ENCODE measurements at places on chromosomes 3 and 15. TPM values are rescaled to one million over a fixed set of nuclear protein-coding genes. Genes with fewer than 3 reads are reported as not detected.

SMCO1 gene
- 10.3 TPM for total RNA-seq

RABL3 gene
- total RNA-seq = 22.5 TPM

GOLGA6A gene
- not detected for total RNA-seq

STXBP5L gene
- total RNA-seq = not detected

RETNLB gene
- not detected for total RNA-seq

ALS2CL gene
- 5.0 TPM for total RNA-seq

KBTBD13 gene
- 1.8 TPM for total RNA-seq

MCF2L2 gene
- 0.79 TPM for total RNA-seq

ACOX2 gene
- 18.1 TPM for total RNA-seq

TTC23 gene
- total RNA-seq = 8.9 TPM

SLCO3A1 gene
- total RNA-seq = 9.4 TPM

GRM7 gene
- not detected for total RNA-seq

SLC15A2 gene
- total RNA-seq = 0.79 TPM

AADACL2 gene
- not detected for total RNA-seq

KLHL6 gene
- 1.3 TPM for total RNA-seq

GRCh38 chr3:21163956-21164355 lies 587.1 kb downstream of the ZNF385D start:
- DNase-seq = no peak

DNA sequence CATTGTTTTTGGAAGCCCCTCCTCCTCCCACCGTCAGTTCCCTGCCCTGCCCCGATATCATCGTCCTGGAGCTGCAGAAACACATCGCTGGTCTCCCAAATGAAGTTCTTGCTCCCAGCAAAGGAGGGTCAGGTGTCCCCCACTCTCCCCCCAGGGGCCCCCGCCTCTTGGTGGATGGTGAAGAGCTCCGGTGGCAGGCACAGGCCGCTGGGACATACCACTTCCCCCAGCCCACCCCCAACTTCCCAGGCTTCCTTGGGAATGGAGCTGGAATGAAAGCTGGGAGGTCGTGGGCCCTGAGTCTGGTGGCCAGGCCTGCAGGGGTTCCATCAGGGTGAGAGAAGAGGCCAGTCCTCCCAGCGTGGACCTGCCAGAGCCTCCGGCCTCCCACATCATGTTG lies 137.7 kb downstream of the CHSY1 start:
- DNase-seq = no peak

- DNase-seq = no peak
Measured at GRCh38 chr3:107323723-107324122, 53.5 kb upstream of the CCDC54 start.

GRCh38 chr3:8563146-8563545 lies 61.5 kb downstream of the LMCD1 start:
- DNase-seq = no peak

DNA sequence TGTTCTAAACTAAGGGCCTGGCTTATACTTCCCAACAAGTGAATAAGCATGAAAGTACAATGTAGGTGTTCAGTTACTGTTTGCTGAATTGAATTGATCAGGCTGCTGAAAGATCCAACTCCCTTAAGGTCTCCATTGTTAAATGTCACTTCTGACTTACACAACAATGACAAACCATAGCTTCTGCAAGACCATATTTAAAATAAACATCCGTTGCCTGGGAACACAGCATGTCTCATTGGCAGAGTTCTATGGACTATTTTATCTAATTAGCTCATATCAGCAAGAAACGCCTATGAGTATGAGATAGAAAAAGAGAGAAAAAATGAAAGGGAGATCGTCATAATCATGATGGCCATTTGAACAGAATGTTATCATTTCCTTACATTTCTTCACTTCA lies 605.4 kb downstream of the FGF12 start:
- DNase-seq = no peak

GRCh38 chr3:194985031-194985578 lies 285.9 kb downstream of the XXYLT1 start:
- peak; percentile 91 for DNase-seq

- no peak for DNase-seq
Measured at GRCh38 chr3:52771334-52771681, 568 bp upstream of the NEK4 start.

- peak; percentile 71 for DNase-seq
Measured at GRCh38 chr15:93035953-93036810, 52.8 kb downstream of the RGMA start.

DNA sequence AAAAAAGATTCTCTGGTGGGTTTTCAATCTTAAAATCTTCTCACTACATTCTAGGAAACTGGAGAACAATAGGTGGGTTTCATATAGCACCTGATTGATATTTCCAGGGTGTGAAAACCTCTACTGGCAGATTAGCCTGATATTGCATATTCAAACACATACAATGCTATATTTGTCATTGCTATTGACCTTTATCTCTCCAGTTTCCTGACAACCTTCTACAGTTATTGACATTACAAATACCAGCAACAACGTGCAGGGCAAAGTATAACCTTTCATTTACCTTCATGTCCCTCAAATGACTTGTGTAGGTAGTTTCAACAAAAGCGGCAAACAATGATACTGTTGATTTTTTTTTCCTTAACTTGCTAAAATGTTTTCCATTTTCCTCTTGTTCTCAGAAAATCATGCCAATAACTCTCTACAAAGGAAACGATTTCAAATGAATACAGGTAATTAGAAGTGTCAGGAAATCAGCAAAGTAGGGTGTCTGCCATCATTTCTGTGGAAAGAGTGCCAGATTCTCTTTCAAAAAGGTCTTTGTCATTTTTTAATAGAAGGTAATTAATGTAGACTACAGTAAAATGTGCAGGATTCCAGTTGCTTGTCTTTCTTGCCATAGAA lies 72.6 kb upstream of the CDIN1 start:
- no peak for DNase-seq

GRCh38 chr3:126076140-126076539 lies 7.8 kb downstream of the SLC41A3 start:
- no peak for DNase-seq

- no peak for DNase-seq
Measured at GRCh38 chr3:173913974-173914421, 516.5 kb downstream of the NLGN1 start.

GRCh38 chr15:40088929-40089755 lies 19.5 kb downstream of the BMF start:
- DNase-seq = no peak

- DNase-seq = no peak
Measured at GRCh38 chr3:41207355-41207754, 8.1 kb downstream of the CTNNB1 start.

DNA sequence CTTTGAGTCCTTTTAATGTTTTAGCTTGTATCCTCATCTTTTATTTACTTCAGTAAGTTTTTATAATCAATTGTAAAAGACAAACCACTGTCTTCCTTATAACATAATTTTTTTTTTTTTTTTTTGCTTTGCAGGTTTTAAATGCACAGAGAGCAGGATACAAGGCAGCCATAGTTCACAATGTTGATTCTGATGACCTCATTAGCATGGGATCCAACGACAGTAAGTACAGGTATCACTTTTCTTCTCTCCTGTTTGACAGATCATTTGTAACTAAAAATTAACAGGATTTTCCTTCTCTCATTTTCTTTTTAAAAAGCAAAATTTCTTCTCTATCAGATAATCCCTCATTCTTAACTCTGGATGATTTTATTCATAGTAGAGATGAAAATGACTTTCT lies 75.4 kb downstream of the PFN2 start:
- no peak for DNase-seq

DNA sequence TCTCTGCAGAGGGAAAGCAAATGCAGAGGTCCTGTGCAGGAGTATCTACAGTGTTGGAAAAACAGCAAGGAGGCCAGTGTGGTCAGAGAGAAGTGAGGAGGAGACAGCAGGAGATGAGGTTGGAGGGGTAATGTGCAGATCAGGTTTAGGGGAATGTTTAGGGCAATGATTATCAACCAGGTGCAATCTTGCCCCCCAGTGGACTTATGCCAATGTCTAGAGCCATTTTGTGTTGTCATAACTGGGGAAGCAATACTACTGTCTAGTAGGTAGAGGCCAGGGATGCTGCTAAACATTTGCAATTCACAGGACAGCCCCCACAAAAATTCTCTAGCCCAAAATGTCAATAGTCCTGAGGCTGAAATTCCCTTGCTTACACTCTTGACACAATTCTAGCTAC lies 13.1 kb downstream of the CCDC191 start:
- no peak for DNase-seq

GRCh38 chr3:71062037-71062932 lies 521.2 kb downstream of the FOXP1 start:
- DNase-seq = no peak

DNA sequence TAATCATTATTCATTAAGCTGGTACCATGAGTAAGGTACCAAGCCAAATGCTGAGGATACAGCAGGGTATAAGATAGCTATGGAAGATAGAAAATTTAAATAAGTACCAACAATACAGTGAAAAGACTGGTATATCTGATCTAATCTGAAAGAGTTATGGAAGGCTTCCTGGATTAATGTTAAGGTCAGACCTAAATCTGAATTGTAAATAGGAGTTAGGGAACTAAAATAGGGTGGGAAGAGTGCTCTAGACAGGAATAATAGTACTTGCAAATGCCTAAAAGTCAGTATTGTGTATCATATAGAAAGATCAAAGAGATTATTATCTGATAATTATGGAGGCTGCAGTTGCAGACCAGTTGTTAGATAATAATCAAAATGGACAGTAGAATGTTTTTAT lies 2.6 kb upstream of the ACKR4 start:
- no peak for DNase-seq

DNA sequence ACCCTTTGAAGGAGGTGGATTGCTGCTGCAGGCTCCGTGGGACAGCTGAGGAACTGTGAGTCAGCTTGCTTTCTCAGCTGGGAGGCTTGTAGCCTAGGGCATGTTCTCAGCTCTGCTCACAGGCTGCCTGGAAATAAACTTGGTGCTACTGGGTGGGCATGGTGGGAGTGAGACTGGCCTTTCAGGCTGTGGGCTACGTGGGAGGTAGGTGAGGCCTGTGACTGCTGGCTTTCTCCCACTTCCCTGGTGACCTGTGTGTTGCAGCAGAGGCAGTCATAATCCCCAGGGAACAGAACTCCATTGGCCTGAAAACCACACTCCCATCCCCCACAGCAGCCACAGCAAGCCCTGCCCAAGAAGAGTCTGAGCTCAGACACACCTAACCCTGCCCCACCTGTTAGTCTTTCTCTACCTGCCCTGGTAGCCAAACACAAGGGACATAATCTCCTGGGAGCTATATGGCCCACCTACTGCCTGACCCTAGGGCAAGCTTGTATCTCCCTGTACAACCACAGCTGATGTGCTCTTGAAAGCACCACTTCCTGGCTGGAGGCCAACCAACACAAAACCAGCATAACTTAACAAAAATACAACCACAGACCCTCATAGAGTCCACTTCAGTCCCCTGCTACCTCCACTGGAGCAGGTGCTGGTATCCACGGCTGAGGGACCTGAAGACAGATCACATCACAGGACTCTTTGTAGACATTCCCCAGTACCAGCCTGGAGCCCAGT lies 236.5 kb downstream of the SQOR start:
- no peak for DNase-seq

DNA sequence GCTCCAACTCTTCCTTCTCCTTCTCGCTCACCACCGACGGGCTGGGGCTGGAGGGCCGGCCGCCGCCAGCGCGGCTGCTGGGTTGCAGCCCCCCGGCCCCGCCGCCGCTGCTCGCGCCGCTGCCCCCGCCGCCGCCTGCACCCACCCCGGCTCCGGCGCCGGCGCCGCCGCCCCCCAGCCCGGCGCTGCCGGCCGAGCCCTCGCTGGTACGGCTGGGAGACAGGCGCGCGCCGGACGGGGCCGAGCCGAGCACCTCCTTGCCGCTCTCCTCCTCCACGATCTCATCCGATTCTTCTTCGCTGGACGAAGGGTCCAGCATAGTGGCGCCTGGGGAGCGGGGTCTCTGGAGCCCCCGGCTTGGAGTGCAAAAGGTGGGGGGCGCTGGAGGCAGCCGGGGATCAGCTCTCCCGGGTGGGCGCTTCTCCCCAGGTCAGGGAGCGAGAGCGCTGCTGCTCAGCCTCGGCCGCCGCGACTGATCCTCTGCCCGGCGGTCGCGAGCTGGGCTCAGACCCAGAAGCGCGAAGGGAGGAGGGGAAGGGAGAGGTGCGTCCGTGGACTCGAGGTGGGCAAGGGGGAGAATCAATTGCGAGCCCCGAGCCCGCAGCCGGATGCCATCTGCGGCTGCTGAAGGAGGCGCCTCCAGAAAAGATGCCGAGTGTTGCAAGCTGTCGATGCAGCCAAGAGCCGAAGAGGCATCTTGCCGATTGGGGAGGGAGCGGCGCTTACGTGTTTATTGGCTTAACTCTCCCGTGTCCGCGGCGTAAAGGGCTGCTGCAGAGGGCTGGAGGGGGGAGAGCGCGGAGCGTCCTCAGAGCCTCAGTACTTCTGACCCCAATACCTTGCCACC lies at the start of gene CADPS:
CADPS (minus strand) TSS at position 706 of the 847 bp plus-strand sequence; CDS start at position 319, 387 bp downstream.
- DNase-seq = no peak

DNA sequence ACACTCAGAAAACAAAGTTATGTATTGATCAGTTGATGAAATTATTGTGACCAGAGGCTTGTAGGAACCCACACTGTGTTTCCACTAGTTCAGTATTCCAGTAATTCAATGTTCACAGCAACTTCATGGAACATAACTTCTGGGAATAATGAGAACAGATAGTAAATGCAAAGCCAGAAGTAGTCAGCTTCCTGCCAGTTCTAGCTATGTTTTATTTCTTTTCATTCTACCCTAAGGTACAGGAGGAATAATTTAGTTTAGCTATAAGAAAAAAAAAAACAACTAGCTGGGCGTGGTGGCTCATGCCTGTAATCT lies 48.6 kb downstream of the ARHGEF26 start:
- DNase-seq = no peak

DNA sequence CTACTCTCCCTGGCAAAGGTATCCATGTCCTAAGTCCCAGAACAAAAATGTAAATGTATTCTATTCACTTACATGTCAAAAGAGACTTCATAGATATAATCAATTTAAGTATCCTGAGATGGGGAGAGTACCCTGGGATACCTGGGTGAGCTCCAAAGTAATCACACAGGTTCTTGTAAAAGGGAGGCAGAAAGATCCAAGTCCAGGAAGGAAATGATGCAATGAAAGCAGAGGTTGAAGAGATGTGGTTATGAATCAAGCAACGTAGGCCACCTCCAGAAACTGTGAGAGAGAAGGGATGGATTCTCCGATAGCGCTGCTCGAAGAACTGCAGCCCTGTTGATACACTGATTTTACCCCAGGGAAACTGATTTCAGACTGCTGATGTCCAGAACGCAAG lies 93.9 kb upstream of the VGLL3 start:
- DNase-seq = no peak

GRCh38 chr3:122770521-122771202 lies 23.0 kb downstream of the HSPBAP1 start:
- DNase-seq = no peak

DNA sequence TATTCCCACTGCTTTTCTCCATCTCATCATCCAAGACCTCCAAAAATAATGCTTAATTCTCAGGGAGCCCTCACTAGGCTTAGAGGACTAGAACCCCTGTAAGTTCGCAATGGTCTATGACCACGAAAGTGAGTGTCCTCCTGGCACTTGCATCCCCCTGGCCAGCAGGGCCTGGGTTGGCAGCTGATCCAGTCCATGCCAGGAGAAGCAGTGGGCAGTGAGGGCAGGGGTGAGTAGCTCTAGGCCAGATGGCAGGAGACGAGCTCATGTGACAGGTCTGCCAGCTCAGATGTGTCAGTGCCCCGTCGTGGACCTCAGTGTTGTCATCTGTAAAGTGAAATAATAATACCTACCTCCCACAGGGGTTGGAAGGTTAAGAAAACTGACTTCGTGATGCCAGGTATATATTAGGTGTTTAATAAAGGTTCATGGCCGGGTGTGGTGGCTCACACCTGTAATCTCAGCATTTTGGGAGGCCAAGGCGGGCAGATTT lies 11.1 kb downstream of the GP5 start:
- DNase-seq = no peak

All from psoas muscle (tissue), 8 donors.